ENCODE measurements at places on chromosomes 11 and 22.

DNA sequence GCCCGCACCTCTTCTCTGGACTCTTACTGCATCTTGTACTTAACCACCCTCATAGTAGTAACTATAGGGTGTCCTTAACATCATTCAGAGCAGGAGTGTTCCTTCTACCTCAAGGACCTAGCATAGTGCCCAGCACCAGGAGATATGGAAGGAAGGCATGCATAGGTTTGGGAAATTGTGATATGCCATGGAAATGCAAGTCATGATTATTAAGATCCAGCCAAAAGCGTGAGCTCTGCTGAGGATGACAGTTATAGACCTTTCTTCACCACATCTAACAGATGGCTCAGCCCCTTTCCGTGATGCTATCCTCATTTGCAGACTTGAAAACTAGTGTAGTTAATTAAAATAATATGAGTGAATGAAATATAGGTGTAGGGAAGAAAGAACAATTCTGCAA is 746.1 kb downstream of the NTM start:
- no peak for DNase-seq

DNA sequence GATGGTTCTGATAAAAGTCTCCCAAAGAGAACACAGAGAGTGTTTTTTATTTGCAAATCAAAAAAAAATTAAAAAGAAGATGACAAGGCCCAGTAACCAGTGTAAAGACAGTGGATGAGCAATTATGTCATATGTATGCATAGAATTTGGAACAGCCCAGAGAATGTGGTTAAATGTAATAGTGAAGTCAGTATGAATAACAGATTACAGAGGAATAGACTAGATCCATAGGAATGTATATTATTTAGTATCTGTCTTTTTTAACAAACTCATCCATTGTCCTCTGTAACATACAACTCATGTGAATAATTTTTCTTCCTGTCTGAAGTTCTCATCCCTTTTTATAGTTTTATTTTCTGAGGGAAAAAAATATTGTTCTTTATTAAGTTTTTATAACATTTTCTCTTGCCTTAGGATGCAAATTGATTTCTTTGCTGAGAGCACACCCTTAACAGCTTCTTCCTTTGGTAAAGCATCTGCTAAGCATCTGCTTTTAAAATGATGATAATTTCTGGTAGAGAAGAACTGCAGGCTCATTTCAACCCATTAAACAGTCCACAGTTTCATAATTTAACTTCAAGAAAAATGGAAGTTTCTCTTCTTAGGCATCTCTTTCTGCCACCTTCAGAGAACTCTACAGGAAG is 266.5 kb upstream of the MTNR1B start:
- DNase-seq: no peak

DNA sequence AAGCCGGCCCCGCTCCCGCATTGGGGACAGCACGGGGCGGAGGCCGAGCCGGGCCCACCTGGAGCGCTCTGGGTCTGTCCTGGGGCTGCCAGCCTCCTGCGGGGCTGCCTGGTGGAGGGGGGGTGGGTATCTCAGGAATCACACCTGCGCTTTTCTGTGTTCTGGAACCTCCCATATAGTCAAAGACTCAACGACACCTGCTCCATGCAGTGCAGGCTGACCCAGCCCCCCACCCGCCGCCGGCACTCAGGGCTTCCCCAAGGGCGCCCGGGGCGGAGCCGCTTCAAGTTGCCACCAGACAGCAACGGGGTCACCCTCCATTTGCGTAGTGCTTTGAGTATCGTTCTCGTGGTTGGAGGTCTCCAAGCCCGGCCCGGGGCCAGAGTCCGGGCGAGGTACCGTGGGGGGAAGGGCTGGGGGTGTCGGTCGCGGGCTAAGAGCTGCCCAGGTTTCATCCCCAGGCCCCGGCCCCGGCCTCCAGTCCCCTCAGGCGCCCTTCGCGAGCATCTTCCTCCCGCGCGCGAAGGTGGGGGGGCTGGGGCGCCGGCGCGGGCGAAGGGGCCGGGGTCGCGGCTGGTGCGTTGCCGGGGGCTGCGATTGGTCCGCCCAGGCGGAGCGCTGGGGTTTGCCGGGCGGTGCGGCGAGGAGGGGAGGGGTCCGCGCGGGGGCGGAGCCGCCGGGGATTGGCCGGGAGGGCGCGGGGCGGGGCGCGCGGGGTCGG is 6.6 kb downstream of the TSPAN4 start:
- no peak for DNase-seq

DNA sequence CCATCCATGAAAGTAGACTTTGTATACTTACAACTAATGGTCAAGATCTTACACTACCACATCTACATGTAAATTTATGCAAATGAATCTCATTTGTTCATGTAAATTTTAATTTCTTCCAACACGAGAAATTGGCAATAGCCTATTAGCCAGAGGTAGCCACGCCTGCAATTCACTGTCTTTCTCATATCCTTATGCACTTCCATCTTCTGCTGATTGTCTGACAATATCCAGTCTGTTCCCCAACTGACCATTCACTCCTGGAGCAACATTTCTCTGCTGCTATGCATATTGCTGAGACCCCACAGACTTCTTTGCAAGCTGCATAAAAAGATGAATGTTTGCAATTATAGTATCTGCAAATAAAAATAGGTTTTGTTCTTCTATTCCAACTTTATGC is 2.5 kb downstream of the NNMT start:
- no peak for DNase-seq

- no peak for DNase-seq
These were observed 14.5 kb downstream of the USP2 start for GRCh38 chr11:119366690-119367620.

Measured in NCI-H1417 treated with DMSO at 0.1 percent for 48 hours (cell line).